Right lung (tissue), 10 donors: ENCODE measurements at places on chromosomes 2 and 18. TPM values are rescaled to one million over a fixed set of nuclear protein-coding genes. Genes with fewer than 3 reads are reported as not detected.

Gene MAP3K19
- 2.9 TPM for polyA plus RNA-seq

Gene CABYR
- polyA plus RNA-seq = 5.3 TPM

DNA sequence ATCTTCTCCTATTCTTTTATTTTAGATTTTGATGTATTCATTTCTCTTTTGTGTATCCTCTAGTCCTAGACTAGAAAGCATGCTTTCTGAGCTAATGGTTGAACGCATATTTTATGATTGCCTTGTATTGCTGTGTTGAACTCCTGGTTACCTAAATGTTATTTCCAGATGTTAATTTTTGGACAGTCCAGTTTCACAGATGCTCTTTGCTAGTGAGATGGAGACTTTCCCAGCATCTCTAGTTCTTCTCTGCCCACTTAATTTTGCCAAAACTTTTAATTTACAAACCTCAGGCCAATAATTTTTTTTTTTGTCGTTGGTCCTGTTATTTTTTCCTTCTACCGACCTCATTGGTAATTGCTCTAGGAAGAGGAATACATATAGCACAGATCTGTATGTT, 153.2 kb downstream of the HAUS1 start:
- DNase-seq = no peak

Gene CPO
- 0.43 TPM for polyA plus RNA-seq

Gene TET3
- 17.5 TPM for polyA plus RNA-seq

Gene GNAL
- 2.4 TPM for polyA plus RNA-seq

DNA sequence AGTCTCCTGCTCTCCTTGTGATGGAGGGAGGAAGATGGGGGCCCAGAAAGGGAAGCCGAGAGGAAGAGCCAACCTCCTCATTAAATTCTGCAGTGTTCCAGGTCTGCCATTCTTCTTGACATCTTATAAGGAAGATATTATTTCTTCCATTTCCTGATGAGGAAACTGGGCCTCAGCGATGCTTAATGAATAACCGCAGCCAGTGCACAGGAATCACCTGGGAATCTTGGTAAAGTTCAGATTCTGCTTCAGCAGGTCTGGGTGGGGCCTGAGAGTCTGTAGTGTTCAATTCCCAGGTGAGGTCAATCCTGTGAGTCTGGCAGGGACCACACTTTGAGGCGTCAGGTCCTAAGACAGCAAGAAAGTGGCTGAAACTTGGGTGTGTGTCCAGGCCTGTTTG, 17.3 kb downstream of the PCARE start:
- DNase-seq = no peak

Gene HOXD4
- polyA plus RNA-seq = 0.56 TPM

DNA sequence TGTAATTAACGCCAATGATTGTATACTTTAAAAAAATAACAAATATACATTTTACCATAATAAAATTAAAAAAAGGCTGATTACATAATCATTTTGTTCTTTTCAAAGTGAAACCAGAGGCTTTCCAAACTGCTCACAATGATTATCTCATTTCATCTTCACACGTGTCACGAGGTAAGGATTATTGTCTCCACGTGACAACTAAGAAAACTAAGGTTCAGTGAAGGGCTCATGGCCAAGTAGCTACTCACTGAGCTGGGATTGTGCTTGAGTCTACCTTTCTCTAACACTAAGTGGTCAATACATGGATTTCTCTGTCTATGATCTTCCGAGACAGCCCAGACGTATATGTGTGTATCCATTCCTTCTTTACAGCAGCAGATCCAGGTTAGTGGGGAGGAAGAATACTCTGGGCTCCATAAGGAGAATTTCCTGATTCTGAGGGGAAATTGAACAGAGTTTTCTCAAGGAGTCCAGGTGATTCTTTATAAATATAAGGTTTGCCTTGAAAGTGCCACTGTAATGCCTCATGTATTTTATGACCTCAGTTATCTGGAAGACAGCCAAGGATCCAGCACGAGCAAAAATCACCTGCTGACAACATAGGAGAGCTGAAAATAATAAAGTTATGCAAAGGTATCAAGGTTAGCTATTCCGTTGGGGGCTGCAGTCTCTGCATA, 25.6 kb upstream of the ACSL3 start:
- no peak for DNase-seq

GRCh38 chr2:232073026-232073425, 111.5 kb downstream of the DIS3L2 start:
- DNase-seq = no peak

Gene LMAN2L
- polyA plus RNA-seq = 45.8 TPM

DNA sequence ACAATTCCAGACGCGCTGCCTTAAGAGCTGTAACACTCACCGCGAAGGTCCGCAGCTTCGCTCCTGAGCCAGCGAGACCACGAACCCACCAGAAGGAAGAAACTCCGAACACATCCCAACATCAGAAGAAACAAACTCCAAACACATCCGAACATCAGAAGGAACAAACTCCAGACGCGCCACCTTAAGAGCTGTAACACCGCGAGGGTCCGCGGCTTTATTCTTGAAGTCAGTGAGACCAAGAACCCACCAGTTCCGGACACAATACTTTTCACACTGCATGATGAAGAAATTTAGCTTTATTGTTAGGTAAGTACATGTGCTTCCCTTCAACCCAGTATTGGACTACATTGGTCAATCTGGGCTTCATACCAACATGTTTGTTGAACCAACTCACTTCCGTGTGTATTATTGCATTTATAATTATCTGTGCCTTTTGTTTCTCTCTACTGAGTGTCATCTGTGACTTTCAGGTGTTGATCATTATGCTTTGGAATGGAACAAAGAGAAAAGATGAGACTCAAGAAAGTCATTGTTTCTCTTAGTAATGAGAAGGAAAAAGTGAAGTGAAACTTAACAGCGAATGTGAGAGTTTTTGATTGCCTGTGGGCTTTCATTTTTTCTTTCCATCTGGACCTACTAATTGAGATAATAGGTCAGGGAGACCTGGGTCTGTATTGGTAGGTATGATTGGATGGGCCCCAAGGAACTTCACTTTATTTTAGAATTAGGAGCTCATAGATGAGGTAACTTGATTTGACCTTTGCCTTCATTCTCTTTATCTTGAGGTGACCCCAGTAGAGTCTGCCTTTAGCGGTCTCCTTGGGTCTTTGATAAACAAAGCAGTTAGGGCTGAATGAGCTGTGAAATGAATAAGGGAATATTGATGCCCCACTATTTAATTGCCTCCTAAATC, 76.1 kb upstream of the CAVIN2 start:
- DNase-seq = no peak

DNA sequence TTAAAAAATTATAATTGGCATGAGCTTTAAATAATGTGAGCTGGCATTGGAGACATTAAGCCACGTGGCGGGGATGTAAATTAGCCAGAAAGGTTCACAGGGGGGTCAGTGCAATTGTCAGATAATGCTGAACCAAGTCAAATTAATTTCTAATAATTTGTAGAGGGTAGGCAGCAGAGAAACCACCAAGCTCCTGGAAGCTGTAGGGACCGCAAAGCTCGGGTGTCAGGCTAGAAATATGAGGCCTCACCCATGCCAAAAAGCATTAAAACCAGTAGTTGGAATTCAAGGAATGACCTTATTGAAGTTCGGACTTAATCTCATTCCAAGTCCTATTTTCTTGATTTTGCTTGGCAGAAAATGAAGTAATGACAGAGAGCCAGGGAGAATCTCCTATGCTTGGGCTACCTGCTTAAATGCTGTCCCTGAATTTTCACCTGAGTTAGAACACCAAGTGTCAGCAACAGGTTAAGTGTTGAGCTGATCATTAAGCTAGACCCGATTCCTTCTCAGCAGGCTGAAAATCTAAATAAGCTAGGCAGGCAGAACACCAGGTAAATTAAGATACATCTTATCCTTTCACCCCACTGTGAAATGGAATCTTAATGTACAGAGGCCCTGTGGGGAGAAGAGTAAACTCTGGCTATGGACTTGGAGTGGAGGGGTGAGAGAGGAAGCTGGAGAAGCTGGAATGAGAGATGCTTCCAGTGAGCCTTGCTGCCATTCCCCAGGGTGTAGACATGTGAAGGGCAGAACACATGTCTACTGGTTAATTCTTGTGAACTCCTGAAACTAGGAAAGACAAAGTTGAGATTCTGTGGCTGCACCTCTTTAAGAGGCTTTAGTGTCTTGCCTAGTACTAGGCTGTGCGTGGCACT, 520.0 kb downstream of the SLC4A3 start:
- DNase-seq = no peak

- no peak for DNase-seq
Observed at GRCh38 chr2:220188031-220188430, 560.6 kb downstream of the SLC4A3 start.

- peak; percentile 36 for DNase-seq
Observed at GRCh38 chr18:811182-811891, 705 bp downstream of the YES1 start.

DNA sequence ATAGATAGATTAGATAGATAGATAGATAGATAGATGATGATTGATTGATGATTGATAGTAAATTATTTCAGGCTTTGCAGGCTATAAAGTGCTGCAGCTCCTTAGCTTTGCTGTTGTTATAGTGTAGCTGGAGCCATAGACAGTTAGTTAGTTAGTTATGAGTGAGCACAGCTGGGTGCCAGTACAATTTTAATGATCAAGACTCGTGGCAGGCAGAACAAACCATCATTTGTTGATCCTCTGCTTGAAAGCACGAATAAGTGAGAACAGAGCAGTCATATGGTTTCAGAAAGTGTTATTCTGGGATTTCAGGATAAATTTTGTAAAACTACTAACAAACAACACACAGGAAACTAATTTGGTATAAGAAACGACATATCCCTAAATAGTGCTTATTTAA, 53.9 kb downstream of the THOC1 start:
- no peak for DNase-seq

- DNase-seq = no peak
Observed at GRCh38 chr2:71620116-71620515, 166.8 kb downstream of the DYSF start.
